Dermis microvascular lymphatic vessel endothelial cell (primary cell): ENCODE measurements at places on chromosomes 7 and 10. TPM values are rescaled to one million over a fixed set of nuclear protein-coding genes. Genes with fewer than 3 reads are reported as not detected.
A peak's percentile ranks its signal among the peaks of the same experiment; 100 is the strongest.

The BTBD16 gene
- total RNA-seq = under 0.01 TPM in 1 of 2 replicates, not detected in the other

The AMPH gene
- total RNA-seq = 0.13 TPM in 1 of 2 replicates, not detected in the other

The NPTX2 gene
- total RNA-seq = 2.1 and 6.7 TPM in 2 replicates

The LIPM gene
- not detected in 2 replicates for total RNA-seq

The PDZD7 gene
- total RNA-seq = 0.25 and 0.51 TPM in 2 replicates

The THSD7A gene
- total RNA-seq = 15.8 and 24.9 TPM in 2 replicates

The SP8 gene
- total RNA-seq = not detected in 2 replicates

The CRTAC1 gene
- 4.6 and 11.9 TPM in 2 replicates for total RNA-seq

GRCh38 chr7:137446025-137446424, 102.5 kb upstream of the PTN start:
- DNase-seq = no peak

DNA sequence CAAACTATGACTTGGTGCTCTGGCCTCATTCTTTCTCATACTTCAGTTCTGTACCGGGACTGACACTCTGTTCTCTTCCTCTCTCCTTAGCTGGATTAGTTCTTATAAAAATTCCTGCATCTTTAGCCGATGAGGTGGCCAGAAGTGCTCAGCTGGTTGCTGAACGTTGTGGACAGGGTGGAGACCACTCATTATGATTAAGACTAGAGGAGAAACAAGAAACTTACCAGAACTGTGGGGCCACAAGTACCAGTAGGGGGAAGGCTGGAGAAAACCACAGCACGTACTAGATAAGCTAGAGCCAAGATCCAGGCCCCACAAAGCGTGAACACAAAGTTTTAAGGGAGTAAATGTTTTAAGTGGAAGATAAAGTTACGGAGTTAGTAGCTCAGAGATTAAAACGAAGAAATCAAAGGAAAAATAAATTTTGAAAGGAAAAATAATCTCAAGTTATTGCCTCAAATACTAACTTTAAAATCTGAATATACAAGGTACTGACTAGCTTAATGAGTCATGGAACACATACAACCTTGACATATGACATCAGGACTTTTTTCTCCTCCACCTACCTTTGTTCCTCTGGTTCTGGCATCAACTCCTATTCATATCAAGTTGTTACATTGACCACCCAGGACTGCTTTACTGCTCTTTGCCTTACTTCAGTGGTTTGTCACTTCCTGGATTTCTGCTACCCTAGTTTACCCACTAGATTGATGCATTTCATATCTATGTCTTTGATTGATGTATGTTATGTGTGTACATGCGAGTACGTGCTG, 469.0 kb downstream of the TFEC start:
- no peak for DNase-seq

DNA sequence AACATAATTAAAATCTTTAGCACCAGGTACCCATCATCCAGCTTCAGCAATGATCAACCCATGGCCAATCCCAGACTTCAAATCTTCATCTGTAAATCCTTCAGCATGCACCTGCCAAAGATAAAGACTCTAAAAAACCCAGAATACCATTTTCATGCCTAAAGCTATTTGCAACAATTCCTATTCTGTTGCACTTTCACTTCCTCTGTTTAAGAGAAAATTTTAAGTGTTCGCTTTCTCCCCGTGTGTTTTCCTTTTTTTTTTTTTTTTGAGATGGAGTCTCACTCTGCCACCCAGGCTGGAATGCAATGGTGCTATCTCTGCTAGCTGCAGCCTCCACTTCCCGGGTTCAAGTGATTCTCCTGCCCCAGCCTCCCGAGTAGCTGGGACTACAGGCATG, 31.8 kb upstream of the HTR5A start:
- no peak for DNase-seq

DNA sequence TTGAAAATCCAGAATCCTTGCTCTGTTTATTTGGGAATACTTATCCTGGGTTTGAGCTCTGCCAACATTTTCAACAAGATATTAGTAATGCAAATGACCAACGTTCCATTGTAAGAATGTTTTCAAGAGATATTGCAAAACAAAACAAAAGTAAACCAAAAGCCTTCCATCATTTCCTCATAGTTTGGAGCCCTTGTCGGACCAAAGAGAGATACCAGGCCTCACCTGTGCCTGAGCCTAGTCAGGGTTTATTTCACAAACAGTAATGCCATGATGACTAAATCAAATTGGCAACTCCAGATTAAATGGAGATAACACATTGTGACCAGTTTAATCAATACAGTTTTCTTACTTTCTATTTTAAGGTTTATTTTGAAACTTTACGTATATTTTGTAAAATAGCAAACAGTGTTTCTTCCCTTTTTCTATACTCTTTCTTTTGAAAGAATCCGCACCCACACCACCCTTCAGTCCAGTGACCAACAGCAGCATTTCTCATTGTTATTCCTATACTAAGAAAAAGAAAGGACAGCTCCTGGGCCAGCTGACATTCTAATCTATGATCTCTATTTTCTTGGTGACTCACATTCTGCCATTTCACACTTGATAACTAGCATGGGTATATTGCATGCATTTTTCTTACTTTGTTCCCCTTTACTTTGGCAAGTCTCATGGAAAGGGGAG, 168.5 kb upstream of the MEOX2 start:
- DNase-seq = peak; percentile 62

- peak; percentile 39 for DNase-seq
Observed at GRCh38 chr10:103829838-103830465, 25.4 kb downstream of the SH3PXD2A start.

DNA sequence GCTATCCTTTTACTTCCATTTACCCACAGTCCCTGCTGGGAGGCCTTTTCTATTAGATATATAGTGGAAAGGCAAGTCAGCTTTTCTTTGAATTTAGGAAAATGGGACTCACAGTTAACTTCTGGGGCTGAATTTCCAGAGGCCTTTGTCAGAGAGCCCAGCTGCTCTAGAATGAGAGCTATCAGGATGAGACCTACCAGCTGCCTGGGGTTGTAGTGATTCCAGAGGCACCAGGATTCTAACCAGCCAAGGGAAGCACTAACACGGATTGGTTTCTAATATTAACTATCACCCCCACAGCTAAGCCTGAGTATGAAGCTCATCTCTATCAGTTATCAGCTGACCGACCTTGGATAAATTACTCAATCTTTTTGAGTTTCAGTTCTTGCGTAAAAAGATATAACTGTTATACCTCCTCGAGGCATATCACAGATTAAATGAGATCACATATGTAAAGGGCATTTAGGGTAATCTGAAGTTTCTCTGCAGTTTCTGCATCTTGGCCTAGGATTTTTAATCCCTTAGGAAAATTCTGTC, 56.6 kb upstream of the CALD1 start:
- DNase-seq = no peak

GRCh38 chr7:17986851-17987250, 40.8 kb downstream of the PRPS1L1 start:
- no peak for DNase-seq

GRCh38 chr10:104391969-104392296, 38.3 kb downstream of the CFAP58 start:
- DNase-seq = no peak

DNA sequence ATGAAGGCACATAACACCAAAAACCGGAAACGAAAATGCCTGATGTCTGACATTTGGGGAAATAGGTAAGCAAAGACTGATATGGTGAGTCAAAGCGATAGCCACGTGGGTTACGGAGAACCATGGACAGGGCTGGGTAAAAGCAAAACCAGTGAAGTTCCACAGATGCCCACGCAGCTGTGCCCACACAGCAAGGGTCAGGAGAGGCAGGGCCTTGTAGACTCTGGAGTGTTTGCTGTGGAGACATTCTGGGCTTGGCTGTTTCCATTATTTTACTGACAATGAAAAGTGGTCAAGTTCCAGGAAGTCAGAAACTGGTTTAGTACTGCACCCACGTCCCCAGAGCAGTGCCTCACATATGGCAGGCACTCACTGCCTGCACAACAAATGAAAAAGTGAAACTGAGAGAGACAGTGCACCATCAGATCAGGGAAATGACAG, 148.7 kb downstream of the ZMYND11 start:
- no peak for DNase-seq

DNA sequence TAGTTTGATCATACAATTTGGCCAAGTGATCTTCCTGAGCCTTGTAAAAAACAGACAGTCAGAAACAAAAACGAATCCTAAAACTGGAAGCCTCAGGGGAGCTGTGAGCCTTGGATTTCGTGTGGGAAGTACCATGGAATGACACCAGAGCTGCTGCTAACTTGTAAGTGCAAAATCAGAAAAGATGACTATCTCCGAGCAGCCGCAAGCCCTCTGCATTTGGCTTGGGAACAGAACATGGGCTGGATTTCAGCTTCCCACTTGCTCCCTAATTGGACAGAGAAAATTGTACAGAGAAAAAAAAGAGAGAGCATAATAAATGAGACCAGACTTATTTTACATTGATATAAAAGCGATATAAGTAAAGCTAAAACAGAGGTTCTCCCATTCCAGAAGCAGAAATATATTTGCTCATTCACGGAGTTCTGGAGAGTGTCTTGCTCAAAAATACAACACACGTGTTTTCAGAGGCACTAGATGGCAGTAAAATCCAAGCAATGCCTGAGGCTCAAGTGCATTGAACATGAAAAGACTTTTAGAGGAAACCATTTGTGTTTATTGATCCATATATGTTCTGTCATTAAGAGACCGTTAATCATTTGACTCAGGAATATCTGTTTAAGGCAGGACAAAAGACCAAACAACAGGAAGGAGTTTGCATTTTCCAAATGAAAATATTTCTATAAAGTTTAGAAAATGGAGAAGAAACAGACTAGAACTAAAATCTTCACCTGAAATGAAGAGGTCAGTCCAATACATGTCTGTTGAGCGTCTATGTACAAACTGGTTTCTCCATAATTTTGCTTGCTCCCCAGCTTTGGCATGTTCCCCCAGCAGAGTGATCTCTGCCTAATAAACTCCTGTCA, 78.3 kb upstream of the SLC26A5 start:
- DNase-seq = peak; percentile 39

GRCh38 chr10:11515596-11516430, 95.6 kb downstream of the USP6NL start:
- DNase-seq = peak; percentile 69

DNA sequence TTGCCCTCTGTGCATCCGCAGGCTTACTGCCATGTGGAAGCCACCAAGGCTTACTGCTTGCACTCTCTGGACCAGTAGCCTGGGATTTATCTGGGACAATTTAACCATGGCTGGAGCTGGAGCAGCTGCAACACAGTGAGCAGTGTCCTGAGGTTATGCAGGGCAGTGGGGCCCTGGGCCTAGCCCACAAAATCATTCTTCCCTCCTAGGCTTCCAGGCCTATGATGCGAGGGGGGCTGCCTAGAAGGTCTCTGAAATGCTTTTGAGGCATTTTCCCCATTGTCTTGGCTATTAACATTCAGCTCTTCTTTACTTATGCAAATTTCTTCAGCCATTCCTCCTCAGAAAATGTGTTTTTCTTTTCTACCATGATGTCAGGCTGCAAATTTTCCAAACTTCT, 313.6 kb upstream of the CDC14C start:
- DNase-seq = no peak

DNA sequence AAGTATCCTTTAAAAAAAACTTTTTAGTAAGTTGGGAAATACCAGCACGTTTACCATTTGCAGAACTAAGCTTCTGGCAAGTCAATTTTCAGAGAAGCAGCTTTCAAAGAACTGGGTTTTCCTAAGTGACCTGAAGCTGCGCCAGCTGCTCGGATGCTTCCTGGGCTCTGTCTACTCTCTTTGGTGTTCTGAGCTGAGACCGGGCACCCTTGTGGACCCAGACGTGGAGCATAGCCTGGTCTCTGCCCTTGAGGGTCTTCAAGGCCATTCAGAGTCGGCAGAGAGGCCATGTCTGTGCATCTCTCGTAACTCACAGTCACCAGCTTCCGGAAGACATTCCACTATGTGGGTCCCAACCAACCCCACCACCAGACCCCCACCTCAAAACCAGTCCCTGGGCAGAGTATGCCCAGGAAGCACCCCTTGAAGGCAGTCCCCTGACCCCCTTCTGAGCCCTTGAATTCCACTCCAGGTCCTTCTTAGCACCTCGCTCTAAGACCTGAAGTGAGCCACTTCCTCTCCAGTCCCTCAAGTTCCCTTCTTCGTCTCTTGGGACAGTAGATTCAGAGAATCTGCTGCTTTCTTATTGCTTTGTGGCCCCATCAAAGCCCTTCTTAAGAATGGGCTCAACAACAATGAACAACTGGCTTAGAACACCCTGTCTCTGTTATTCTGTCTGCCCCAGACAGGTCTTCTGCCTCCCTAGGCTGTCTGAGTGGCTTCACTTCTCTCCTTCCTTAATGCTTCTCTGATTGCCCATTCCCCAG, 8.5 kb downstream of the CALML5 start:
- DNase-seq = no peak

- no peak for DNase-seq
Observed at GRCh38 chr10:21700474-21700873, 166.4 kb downstream of the MLLT10 start.

- no peak for DNase-seq
Observed at GRCh38 chr10:123860209-123860608, 31.4 kb downstream of the CPXM2 start.

DNA sequence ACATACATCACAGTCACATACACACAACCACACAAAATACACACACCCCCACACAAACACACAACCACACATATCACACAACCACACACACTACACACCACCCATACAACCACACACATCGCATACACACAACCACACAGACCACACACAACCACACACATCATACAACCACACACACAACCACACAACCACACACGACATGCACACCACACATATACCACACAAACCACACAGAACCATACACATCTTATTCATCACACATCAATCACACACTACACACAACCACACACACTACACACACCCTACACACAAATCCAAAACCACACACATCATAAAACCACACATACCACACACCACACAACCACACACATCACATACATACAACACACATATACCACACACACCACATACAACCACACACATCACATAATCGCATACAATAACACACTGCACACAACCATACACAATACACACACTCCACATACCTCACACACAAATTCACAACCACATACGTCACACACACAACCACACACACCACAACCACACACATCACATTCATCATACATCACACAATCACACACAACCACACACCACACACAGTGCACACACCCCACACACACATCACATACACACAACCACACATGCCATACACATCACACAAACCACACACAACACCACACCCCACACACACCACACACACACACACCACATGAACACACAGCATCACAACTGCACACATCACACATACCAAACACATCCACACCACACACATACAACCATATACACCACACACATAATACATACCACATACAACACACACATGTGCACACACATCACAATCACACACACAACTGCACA, 30.4 kb downstream of the GPRIN2 start:
- DNase-seq = no peak

DNA sequence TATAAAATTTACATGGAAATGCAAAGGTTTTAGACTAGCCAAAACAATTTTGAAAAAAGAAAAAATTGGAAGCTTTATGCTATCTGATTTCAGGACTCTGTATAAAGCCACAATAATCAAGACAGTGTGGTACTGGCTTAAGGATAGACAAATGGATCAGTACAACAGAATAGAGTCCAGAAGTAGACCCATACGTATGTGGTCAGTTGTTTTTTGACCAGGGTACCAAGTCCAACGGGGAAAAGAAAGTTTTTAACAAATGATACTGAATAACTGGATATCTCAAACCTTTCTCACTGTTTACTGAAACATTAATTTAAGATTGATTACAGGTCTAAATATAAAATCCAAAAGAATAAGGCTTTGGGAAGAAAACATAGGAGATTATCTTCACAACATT, 79.7 kb downstream of the PODXL start:
- DNase-seq = no peak

- DNase-seq = no peak
Observed at GRCh38 chr7:17123020-17123419, 175.4 kb upstream of the AHR start.
